ENCODE measurements at places on chromosomes 11 and 22.

DNA sequence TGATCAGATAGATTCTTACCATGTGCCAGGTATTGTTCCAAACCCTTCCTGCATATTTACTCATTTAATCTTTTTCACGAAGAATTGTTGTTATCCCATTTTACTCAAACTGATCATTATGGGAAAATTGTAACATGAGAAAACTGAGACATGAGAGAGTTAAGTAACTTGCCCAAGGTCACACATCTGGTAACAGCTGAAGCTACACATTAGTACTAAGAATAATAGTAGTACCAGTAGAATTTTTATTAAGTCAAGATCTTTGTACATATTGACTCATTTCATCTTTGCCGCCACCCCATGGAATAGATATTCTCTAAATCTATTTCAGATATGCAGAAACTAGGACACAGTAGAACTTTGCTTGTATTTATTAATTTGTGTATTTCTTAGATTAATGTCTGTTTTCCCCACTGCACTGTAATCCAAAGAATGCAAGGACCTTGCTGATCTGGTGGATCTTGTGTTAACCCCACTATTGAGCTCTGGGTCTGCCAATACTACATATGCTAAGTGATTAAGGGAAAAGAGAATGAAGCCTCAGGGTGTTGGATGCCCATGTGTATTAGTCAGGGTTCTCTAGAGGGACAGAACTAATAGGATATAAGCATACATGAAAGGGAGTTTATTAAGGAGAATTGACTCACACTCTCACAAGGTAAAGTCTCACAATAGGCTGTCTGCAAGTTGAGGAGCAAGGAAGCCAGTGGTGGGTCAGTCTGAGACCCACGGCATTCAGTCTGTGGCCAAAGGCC lies 72.8 kb downstream of the PARVA start:
- DNase-seq: no peak

GRCh38 chr22:49783926-49784629 lies 43.6 kb downstream of the BRD1 start:
- no peak for DNase-seq

GRCh38 chr11:119904531-119905035 lies 175.6 kb upstream of the NECTIN1 start:
- no peak for DNase-seq

DNA sequence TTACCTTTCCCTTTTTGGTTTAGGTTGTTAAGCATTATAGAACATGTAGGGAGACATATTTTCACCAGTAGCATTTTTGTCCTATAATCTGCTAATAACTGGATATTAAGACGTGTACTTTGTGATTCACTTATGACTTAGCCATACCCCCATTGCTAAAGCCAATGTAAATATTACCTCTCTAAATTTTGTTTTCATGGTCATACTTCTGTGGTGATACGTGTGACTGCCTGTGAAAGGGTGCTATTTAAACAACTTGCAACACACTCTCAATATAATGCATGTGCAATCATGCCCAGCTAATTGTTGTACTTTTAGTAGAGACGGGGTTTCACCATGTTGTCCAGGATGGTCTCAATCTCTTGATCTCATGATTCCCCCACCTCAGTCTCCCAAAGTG lies 36.2 kb upstream of the PAK1 start:
- DNase-seq: no peak

GRCh38 chr22:35465109-35465701 lies 65.3 kb downstream of the MCM5 start:
- no peak for DNase-seq

GRCh38 chr11:38640854-38641253 lies 2042.8 kb upstream of the RAG2 start:
- no peak for DNase-seq

GRCh38 chr11:2582946-2583604 lies 116.7 kb downstream of the KCNQ1OT1 start:
- DNase-seq: no peak

- no peak for DNase-seq
Observed at GRCh38 chr11:118124929-118125535, 27.6 kb downstream of the SCN4B start.

DNA sequence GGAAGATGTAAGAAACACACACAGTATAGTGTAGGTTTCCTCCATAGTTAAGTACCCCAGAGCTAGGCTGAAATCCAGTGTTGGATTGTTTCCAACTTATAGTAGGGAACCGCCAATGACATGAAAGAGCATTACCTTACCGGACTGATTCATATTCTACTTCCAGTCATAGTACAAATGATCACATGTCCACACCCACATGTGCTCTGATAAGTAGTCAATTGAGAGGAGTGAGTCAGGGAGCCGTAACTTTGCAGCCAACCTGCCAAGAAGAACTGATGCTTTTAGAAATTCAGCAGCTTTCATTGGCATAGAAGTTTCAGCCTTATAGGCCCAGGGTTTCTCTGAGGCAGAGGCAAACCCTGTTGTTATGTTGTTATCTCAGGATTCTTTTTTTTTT lies 240.6 kb downstream of the ETS1 start:
- DNase-seq: no peak

DNA sequence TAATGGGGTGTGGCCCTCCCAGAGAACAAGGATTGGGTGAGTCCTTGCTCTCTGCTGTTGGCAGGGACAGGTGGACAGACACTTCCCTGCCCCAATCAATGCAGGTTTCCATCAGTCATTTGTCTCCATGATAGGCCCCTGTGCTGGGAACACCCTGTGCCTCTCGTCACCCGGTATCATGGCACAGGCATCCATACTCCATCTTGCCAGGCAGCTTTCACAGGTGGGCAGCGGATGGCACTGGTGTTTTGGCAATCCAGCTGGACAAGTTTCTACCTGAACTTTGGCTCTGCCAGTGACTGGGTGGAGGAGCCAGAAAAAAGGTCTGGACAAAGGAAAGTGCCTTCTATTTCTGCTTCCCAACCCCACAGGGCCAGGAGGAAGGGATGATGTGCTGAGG lies 47.5 kb downstream of the TRIM29 start:
- no peak for DNase-seq

DNA sequence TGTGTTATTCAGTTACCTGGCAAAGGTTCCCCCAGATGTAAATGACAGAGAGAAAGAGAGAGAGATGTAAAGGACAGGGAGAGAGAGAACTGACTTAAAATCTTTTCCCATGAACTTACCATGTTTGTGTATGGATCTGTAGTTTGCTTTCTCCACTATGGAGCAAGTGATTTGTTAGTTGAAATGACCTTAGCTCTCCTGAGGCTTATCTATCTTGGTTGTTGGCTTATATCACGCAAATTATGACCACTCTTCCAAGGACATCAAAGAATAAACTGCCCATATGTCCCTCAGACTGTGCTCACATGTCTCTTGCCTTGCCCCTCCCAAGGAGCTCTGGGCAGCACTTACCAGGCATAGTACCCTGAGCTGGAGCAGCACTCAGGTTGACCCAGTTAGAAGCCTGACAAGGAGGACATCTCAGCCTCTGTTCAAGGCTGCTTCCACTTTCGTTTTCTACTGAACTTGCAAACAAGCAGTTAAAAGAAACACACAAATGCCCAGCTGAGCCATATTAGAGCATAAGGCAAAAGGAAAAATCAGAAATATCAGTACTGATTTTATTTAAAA lies 95.3 kb upstream of the RCN1 start:
- DNase-seq: no peak

GRCh38 chr11:16402654-16403447 lies 46.5 kb upstream of the SOX6 start:
- no peak for DNase-seq

GRCh38 chr11:111960916-111961315 lies 23.8 kb downstream of the DIXDC1 start:
- no peak for DNase-seq

DNA sequence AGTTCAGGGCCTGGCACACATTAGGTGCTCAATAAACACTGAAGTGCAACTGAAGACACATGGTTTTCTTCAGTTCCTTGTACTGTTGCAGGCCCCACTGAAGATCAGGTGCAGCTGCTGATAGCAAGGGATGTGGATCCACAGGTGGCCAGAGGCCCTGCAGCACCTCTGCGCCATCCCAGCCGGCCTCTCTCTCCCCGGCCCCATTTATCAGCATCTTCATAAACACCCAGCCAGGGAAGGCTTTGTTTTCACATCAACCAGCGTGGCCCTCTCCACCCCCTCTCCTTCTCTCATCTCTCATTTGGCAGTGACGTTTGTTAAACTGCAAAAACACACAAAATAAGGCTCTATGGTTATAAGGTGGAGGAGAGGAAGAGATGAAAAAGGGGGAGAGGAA lies 528.8 kb downstream of the BUD13 start:
- no peak for DNase-seq

DNA sequence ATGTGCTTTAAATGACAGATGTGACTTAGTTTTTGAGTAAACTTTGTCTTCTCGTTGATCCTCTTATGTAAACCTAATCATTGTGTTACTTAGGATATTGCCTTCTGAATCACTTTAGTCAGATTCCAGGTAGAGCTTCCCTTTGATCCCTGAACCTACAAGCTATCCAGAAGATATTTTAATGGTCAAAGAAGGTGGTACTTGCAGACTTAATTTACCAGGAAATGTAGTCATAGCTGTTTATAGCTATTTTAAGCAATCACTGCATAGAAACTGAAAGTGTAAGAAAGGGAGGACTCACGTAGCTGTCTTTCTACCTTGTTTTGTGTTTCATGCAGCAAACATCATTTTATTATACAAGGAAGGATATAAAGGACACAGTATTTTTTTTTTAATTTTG lies 189.5 kb downstream of the DDX10 start:
- no peak for DNase-seq

DNA sequence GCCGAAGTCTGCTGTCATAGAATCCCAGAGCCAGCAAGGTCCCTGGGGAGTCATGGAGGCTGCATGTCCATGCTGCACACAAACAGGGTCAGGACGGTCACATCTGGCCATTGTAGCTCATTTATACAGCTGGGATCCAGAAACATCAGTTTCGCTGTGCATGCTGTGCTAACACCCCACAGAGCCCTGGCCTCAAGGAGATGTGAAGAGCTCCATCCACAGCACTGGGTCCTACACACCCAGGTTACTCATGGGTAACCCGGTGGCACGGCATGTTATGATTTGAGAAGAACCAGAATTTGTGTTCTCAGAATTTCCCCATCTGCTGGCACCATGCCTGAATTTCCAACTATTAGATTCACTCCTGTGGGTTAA lies 146.3 kb upstream of the ARHGAP20 start:
- no peak for DNase-seq

DNA sequence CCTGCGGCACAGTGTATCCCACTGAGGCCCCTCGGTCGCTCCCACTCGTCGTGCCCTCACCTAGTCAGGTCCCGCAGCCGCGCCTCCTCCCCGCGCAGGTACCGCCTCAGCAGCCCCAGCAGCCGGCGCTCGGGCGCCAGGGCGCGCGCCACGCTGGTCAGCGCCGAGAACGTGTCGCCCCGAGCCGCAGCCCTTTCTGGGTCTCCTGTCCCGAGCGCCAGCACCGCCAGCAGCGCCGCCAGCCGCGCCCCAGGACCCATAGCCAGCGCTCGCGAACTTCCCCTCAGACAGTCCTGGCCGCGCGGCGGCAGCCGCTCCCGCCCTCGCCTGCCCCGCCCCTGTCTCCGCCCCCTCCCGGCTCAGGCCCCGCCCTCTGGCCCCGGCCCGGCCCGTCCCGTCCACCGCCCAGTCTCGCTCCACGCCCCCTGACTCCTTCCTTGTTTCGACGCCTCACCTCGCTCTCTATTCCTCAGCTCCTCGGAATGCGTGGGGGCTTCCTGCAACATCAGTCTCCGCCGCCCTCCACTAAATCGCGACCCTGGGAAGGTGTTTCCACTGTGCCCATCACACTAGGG lies at the start of gene P4HA3:
Gene P4HA3 (minus strand): TSS at position 289 of the 575 bp plus-strand sequence. CDS start 29 bp downstream, at position 260.
- DNase-seq: no peak

GRCh38 chr22:40412441-40412840 lies 42.0 kb downstream of the SGSM3 start:
- no peak for DNase-seq

DNA sequence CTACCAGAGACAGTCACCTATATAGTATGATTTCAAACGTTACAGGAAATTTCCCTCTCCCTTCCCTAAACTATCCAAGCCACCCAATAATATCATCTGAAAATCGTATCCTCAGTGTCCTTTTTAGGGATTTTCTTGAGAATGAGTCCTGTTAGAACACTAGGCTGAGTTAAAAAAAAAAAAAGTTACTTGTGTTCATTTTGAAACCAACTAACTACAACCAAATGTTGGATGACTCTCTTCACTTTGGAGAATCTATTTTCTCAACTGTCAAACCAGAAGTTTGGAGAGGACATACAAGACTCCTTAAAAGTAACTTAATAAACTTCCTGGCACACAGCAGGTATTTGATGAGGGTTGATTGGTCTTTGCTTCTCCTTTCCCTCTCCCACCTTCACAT lies 183.2 kb upstream of the SESN3 start:
- DNase-seq: no peak

DNA sequence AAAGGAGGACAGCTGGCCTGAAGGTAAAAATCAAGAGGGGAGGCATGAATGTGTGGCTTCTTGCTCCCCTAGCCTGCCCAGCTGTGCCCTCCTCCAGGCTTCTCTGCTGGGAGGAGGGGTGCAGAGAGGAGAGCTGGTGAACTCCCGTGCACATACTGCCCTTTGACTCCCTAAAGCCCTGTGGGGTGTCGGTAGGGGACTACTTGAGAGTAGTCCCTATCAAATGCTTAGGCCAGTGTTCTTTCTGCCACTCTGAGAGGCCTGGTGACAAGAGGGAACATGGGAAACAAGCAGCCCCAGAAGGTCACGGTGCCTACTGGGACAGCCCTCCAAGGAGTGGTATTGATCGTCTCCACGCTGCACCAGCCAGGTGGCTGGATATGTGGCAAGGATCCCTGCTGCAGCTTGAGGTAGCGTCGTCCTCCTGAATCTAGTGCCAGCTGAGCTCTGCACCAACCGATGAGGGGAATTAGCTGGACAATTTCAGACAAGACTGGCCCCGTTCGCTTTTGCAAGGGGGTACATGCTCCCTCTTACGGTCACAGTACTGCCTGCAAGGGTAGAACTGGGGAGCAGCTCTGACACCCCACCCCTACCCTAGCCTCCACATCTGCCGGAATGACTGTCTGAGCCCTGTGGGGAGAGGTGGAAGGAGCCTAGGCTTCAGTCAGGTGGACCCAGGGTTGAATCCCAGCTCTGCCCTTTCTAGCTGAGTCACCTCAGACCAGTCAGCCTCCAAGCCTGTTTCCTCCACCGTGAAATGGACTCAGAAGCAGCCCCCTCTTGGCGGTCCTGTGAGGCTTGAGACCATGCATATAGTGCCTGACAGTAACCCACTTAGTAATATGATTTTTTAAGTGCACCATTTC lies 17.1 kb upstream of the C11orf96 start:
- DNase-seq: no peak

DNA sequence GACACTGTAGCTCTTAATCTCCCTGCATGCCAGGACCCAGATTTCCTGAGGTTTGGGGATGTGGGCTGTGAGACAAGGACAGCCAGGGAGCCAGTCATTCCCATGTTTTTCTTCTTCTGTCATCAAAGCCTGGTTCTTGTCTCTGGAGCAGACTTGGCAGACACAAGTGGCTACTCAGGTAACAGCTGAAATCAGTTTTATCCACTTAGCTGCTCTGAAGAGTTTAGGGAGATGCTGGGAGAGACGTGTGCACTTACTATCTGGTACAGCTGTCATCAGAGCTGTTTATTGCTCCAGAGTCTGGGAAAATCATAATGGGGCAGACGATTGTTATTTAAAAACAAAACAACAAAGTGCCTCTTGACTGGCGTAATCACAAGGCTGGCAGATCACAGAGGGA lies 56.6 kb downstream of the CSNK2A3 start:
- no peak for DNase-seq
